Osteocyte (in vitro differentiated cells): ENCODE measurements at places on chromosomes 4 and X.

DNA sequence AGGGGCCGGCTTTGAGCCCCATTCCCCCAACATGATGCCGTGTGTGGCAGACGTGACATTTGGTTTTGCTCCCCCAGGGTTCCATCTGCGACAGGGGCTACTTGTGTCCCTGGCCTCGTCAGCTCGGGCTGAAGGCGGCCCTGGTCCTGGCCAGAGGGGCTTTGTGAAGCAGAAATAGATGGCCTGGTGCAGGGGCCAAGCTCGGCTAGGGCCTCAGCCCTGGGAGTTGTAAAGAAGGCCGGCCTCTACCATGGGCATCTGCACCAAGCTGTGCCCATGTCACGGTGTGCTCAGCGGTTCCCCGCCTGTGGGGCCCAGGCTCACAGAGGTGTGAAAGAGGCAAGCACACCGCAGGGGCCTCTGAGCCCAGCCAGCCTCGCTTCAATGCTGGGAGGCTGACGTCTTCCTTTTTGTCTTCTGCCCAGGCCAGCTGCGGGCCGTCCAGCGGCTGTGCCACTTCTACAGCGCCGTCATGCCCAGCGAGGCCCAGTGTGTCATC lies 32.5 kb downstream of the SH3TC1 start:
- DNase-seq, result no peak

DNA sequence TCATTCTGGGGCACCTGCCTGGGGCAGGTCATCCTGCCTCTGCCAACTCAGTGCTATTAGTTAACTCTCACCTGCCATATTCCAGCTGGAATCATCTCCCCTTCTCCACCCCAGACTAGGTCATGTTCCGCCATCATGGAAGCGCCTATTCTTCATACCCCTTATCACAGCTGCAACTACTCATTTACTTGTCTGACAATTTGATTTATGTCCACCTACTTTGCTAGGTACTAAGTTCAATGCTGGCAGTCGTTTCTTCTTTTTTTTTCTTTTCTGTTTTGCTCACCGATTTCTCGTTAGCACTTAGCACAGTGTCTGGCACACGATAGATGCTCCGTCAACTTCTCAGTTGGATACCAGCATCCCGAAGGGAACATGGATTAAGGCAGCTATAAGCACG lies 1.1 kb upstream of the FMR1 start:
- no peak for DNase-seq

- DNase-seq, result no peak
Observed at GRCh38 chr4:1720163-1720983, 750 bp downstream of the TMEM129 start.

GRCh38 chrX:130080791-130081367 lies 29.4 kb downstream of the ELF4 start:
- no peak for DNase-seq

GRCh38 chr4:18756671-18757070 lies 735.1 kb upstream of the LCORL start:
- no peak for DNase-seq

GRCh38 chrX:50111742-50112141 lies 89.1 kb downstream of the AKAP4 start:
- no peak for DNase-seq

DNA sequence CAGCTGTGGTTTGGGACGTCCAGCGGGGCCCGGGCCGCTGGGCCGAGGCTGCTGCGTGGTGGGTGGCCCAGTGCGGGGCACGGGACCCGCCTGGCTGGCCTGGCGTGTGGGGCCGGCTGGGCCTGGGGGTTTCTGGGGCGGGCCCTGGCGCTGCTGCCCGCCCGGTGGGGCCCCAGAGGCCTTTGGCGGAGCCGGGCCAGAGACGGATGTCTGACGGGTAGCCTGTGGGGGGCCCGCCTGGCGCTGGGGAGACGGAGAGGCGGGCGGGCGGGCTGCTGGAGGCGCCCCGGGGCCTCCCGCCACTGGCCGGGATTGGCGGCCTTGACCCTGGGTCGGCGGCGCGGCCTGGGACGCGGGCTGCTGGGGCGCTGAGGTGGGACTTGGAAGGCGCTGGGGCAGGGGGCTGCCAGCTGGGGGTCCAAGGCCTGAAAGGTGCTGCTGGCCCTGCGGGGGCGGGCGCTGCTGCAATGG lies 8.1 kb upstream of the TIMP1 start:
- DNase-seq, result no peak
